ENCODE measurements at places on chromosomes 1 and 21.

- DNase-seq: no peak
These were observed 455.9 kb downstream of the PLPP3 start for GRCh38 chr1:56123421-56123820.

DNA sequence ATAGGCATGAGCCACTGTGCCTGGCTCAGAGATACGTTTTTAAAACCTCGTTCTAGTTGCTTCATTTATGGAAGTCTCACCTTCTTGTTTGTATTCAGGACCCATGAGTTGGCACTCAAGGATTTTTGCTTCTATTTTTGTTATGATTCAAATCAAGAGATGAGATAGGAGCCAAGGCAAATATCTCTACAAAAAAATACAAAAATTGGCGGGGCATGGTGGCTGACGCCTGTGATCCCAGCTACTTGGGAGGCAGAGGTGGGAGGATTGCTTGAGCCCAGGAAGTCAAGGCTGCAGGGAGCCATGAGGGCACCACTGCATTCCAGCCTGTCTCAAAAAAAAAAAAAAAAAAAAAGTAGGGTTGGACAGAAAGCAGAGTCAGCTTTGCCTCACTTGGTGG lies 36.8 kb upstream of the ERRFI1 start:
- no peak for DNase-seq

- no peak for DNase-seq
These were observed 68.2 kb upstream of the PRDX6 start for GRCh38 chr1:173408886-173409285.

- DNase-seq: no peak
These were observed 25.1 kb upstream of the B3GALT2 start for GRCh38 chr1:193211539-193211938.

GRCh38 chr1:14915356-14916054 lies 238.0 kb upstream of the TMEM51 start:
- no peak for DNase-seq

- DNase-seq: no peak
These were observed 2.2 kb downstream of the RGS2 start for GRCh38 chr1:192811006-192811405.

GRCh38 chr1:151720974-151721787 lies at the start of gene RIIAD1:
Gene RIIAD1 (plus strand): TSS chr1:151721522. CDS start chr1:151721537, 15 bp downstream.
- DNase-seq: no peak

DNA sequence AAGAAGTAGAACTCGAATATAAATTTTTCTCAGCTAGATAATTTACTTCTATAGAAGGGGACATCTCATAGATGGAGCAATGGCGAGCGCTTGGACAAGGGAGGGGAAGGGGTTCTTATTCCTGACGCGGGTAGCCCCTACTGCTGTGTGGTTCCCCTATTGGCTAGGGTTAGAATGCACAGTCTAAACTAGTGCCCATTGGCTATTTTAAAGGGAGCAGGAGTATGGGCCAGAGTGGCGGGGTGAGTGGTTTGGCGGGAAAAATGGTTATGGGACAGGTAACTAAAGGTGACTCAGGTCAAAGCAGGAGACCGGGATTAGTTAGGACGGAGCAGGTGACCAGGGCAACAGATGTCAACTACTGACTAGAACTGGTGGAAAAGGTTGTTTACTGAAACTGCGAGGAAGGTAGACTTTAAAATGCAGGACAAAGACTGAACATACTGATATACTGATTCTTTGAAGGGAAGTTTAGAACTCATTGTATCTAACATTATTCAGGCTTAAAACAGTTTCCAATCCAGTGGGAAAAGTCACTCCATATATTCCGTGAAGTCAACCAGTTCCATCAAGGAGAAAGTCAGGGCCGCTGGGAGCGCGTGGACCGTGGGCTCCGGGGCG lies 940 bp upstream of the ATAD3A start:
- DNase-seq: no peak

DNA sequence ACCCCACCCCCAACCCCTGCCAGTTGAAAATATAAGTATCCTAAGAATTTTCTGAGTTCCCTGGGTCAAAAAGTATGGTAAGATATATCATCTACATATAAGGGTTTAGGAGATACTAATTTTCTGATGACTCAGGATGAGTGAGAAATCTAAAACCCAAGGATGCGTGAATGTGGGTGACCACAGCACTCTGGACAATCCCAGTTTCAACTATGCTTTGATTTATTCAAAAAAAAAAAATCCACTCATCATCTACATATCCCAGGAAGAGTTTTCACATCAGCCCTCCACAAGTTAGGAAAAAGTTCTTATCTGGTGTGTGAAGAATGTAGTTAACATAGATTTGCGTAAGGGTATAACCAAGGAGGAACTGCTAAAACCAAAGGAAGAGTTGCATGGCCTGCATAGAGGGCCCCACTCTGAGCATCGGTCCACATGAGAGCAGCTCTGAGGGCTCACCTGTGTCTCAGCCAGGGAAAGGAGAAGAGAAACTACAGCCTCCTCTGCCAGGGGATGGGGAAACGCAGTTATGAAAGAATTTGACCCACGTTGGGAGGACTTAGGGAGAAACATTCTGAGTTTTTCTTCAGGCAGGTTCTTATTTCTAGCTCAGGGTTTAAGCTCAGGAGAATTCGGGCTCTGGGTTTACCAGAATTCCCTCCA lies 18.8 kb downstream of the LAMB3 start:
- no peak for DNase-seq

DNA sequence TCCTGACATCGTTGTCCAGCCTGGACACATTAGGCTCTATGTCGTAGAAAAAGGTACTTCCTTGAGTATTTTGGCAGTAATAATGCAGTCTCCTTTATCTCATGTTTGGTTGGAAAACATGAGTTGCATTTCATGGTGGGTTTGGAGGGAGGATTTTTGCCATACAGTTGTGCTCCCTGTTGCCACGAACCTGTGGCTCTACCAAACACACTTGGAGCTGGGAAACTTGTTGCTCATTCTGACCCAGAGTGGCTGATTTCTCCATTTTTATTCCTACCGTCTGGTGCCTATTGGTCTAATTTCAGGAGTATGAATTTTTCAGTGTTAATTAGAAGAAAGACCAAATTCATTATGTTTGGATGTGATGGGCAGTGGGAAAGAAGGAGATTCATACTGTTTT lies 50.7 kb downstream of the MPZL1 start:
- no peak for DNase-seq

DNA sequence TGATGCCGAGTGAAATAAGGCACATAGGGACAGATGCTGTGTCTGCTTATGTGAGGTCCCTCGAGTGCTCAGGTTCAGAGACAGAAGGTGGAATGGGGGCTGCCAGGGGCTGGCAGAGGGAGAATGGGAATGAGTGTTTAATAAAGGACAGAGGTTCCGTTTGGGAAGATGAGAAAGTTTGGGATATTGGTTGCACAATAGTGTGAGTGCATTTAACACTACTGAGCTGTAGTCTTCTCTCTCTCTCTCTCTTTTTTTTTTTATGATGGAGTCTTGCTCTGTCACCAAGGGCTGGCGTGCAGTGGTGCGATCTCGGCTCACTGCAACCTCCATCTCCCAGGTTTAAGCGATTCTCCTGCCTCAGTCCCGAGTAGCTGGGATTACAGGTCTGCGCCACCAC lies 44.9 kb downstream of the TRAPPC10 start:
- DNase-seq: no peak

DNA sequence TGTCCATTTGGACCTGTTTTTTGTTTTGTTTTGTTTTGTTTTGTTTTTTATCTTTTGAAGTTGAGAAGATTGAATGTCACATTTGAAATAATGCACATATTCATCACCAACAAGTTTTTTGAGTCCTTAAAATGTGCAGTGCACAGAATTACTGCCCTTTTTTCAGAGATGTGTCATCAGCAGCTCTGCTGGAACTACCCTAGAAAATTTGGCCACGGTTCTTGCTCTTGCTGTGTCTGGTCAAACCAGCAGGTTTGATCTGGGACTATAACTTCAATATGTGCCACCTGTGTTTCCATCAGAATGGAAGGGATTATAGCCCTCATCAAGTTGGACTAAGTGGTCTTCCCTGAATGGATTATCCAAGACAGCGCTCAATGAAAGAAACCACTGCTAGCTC lies 24.1 kb upstream of the CNN3 start:
- no peak for DNase-seq

GRCh38 chr1:114043548-114043947 lies 64.3 kb downstream of the OLFML3 start:
- DNase-seq: no peak

DNA sequence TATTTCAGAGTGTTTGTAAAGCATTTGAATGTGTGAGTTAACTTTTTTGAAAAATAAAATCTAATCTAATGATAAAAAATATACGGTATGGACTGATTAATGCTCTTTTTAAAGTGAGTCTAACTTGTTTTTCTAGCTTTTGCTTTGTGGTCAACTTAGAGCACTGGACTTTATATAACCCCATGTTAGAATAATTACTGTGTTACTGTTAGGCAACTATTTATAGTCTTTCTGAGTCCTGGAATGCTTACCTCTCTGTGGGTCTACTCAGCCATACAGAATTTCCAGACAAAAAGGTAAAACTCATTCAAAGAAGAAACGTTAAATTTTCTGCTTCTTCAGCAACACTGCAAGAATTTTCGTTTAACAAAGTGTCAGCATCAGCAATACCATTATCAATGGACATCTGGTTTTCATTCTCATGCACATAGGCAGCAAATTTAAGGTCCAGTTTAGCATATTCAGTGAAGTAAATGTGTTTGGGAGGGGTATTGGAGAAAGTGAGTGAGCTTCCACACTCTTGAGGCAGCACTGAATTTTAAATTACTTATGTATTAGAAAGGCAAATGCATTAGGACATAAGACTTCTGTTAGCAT lies 664.7 kb upstream of the NEGR1 start:
- DNase-seq: no peak
